Stimulated activated CD8-positive, alpha-beta memory T cell treated with anti-CD3 and anti-CD28 coated beads, Interleukin-7, amount 100 ng/mL, for 1 hour (primary cell): ENCODE measurements at places on chromosomes 11 and 22.

DNA sequence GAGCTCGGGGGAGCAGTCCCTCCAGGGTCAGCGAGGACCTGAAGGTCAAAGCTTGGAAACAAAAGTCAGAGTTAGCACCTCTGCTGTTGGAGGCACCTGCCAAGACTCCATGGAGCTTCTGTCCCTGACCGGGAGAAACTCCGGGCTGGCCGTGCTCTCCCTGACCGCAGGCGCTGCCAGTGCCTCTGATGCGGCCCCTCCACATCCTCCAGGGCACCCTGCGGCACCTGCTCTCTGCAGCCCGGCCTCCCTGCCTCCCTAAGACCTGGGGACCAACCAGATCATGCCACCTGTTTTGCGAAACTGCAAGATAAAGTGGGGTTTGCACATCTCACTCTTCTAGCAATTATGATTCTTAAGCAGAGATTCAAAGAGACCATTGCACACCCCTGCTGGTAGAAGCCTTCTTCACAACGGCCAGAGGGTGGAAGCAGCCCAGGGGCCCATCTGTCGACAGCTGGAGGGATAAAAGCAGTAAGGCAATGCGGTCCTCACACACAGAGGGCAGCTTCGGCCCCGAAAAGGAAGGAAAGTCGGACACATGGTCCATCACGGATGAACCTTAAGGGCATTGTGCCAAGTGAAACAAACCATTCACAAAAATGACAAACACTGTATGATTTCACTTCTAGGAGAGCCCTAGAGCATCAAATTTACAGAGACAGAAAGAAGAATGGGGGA, 477.1 kb downstream of the BRD1 start:
- no peak for DNase-seq

GRCh38 chr22:47386812-47387510, 624.5 kb downstream of the TBC1D22A start:
- DNase-seq, result no peak

DNA sequence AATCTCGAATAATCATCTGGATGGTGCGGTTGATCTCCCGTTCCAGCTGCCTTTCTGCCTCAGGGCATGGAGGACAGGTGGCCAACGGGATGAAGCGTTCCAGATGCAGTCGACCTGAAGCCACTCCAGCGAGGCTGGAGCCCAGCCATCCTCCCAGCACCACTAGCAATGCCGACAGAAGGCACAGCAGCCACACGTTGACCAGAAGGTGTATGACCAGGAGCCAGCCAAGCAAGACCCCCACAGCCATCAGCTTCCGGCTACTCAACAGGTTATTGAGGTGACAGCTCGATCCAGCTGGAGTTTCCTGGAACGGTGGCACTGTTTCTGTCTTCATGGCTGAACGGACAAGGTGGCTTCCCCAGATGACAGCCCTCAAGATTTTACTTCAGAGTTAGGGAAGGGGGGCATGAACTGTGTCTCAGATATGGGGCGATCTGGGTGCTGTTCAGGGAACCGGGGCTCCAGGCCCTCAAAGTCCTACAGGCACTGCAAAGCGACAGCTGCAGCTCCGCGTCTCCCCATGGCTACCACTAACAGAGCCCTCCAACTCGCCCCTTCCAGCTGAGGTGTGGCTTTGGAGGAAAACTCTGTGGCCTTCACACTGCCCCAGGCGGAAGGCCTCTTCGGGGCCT, 559 bp downstream of the SNX19 start:
- no peak for DNase-seq

- no peak for DNase-seq
Observed at GRCh38 chr11:64018310-64018709, 17.4 kb upstream of the FLRT1 start.

GRCh38 chr22:37340331-37341262, 58.3 kb downstream of the CYTH4 start:
- no peak for DNase-seq

GRCh38 chr11:126465573-126466188, 110.2 kb downstream of the ST3GAL4 start:
- no peak for DNase-seq

- DNase-seq, result no peak
Observed at GRCh38 chr11:34475656-34476055, 36.9 kb downstream of the CAT start.

DNA sequence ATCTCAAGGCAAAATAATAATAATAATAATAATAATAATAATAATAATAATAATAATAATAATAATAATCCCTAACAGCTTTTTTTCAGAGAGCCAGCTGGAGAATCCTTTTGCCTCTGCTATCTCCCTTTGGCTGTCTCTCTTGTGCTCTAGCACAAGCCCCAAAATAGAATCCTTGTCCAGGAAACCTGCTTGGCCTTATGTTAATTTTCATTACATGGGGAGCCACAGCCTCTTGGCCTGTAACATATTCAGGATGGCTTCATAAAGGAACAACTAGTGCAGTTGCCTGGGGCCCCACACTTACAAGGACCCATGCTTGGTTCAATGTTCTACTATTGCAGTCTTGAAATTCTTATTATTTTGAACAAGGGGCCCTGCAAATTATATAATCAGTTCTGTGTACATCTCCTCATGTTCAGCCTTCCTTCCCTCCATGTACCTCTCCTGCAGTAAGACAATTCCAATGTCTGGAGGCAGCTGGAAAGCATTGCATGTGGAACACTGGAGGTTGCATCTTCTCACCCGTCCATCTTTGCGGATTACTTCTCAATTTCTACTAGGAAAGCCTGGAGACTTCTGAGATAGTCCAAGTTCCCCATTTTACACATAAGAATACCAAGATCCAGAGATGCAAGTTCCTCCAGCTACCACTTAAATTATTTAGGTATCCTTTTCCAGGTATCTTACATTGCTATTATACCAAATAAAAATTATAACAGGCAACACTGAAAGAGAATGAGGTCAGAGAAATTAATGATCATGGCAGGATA, 37.8 kb upstream of the SORL1 start:
- no peak for DNase-seq

DNA sequence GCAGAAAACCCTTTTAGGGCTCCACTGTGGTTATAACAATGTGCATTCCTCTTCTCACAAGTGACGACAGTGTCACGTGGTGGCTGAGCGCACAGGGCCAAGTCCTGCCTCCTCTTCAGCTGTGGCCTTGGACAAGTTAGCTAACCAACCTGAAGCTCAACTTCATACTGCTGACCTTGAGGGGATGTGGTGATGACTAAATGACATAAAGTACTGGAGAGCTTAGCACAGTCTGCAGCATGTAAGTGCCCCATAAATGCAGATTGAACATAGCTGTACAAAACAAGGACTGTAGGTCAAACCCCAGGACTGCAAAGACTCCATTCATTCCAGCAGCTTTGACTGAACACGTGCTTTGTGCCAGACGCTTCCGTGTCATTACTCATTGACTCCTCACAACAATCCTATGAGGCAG, 20.1 kb upstream of the MRGPRX2 start:
- DNase-seq, result no peak

DNA sequence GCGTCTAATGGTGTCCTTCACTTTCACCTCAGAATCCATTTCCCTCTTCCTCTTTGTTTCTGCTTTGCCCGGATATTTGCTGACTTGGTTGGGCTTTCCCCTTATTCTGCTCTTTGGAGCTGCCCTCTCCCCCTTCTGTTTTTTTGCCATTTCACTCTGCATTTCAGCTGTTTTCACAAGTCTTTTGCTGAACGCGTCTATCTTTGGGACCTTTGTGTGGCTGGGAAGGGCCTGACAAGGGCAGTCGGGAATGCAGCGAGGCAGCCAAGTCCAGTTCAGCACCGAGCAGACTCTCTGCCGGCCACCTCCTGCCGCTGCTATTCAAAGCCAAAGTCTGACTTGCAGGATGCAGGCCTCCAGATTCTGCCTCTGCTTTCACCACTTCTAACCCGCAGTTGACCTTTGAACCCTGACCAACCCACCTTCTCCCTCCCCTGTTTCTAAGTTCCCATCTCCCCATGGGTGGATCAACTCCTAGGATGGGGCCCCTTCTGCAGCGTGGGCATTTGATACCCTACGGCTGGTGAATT, 38.2 kb downstream of the FEZ1 start:
- no peak for DNase-seq

- no peak for DNase-seq
Observed at GRCh38 chr11:69156235-69156639, 502 bp downstream of the SMIM38 start.

DNA sequence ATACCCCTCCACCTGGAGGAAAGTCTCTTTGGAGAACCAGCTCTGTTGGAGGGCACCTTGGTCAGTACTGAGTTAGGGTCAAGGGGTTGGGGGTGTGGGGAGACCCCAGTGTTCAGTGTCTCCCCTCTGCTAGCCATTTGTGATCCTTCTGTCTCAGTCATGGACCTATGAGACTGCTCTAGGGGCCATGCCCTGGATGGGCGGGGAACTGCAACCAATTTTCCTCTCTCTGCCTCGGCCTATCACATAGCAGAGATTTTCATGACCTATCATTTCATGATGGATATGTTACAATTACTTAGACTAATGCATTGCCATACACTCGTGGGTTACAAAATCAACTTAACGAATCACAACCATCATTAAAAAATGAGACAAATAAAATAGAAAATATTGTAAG, 7.4 kb downstream of the OTOG start:
- no peak for DNase-seq

GRCh38 chr11:46543564-46543963, 50.3 kb downstream of the AMBRA1 start:
- no peak for DNase-seq

DNA sequence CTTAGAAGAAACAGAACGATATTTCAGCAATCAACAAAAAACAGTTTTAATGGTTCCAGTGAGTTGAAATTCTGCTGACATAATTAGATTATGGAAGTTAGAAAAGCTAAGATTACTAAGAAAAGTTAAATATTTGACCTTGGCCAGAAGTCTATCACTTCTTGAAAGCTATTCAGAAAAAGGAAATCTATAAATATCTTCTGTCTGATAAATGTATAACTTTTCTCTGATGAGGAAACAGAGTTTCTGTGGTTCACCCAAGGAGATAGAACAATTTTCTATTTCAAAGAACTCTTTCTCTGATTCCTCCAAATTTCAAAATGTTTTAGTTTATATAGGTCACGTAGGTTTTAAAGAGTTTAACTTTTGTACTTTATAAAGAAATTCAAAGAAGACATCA, 438.4 kb upstream of the CHORDC1 start:
- no peak for DNase-seq

DNA sequence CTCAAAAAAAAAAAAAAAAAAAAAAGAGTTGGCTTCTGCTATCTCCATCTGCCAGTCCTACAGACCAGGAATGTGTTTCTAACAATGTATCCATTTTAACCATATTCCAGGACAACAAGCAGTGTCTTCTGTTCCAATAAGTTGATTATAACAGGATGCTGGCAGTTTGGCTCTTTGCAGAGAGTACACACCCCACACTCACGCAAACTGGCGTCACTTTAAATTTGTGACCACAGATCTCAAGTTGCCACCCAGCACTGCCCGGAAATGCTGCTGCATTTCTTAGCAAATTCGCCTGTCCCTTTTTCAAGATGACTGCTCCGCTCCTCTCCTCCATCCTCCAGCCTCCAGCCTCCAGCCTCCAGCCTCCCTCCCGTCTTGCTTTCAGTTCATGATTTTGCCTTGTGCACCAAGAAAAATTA, 44.3 kb downstream of the SCGB1A1 start:
- no peak for DNase-seq

- no peak for DNase-seq
Observed at GRCh38 chr22:41526226-41526829, 17.9 kb downstream of the POLR3H start.

GRCh38 chr11:110303414-110303826, 7.0 kb upstream of the RDX start:
- DNase-seq, result no peak

DNA sequence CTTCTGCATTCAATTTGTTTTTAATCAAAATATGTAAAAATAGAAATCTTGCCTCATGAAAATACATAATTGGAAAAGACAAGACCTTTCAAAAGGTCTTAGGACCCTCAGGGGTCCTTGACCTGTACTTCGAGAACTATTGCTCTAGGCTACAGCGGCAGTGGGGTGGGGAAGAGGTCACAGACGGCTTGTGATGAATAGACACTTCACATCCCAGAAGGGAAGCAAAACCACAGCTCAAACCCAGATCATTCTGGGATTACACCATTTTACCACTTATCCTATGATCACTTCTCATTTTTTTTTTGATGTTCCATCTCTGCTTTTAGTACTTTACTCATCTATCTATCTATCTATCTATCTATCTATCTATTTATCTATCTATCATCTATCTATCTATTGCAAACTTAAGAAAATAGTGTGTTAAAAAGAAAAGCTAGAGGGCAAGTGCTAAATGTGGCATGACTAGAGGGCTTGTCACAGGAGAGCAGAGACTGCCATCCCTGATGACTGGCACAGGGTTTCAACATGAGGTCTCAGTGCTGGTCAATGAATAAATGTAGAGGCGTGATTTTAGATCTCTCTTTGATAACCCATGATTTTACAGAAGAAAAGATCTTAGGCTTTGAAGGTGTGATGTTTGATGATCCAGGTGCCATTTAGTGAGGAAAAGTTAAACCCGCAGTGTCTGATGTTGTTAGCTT, 37.1 kb downstream of the RNF141 start:
- DNase-seq, result no peak

DNA sequence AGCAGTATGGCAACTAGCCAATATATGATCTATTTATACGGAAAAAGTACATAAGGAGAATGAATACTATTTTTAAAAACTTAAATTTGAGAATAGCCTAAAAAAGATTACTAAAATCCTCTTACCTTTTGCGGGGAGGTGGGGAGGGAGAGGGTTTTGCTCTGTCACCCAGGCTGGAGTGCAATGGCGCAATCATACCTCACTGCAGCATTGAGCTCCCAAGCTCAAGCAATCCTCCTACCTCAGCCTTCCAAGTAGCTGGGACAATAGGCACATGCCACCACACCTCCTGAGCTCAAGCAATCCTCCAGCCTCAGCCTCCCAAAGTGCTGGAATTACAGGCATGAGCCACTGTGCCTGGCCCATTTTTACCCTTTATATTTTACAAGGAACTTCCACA, 82.0 kb downstream of the TTC28 start:
- DNase-seq, result no peak

DNA sequence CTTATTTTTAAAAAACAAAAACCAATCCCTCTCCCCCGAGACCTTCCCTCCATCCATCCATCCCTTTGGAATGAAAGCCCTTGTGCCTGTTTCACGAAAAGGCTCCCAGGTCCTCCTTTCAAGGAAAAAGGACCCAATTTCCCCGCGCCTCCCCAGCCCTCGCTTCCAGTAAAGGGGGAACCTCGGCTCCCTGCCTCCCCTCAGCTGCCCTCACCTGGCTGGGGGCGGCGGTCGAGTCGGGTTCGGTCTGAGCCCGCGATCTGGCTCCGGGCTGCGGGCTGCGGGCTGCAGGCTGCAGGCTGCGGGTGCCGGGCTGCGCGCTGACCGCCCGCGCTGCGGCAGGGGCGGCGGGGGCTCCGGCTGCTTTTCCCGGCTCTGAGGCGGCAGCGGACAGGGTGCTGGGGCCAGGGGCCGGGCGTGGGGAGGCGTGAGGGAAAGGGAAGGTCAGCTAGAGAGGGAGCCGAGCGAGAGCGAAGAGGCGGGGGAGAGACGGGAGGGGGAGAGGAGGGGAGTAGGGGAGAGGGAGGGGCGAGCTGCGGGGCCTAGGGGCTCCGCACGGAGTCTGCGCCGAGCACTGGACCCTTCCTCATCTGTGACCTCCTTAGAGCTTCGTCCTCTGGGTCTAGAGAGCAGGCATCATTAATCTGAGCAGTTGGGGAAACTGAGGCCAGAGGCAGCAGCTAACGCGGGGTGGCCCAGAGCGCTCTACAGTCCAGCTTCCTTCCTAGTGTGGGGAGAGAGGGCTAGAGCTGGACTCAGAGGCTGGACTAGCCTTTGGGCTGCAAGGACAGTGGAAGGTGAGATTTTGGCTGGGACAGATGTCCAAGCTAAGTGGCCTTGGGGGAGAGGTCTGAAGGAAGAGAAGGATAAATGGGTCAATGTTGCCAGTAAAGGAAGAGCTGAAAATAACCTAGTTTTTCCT, at the start of gene C1QTNF4:
Gene C1QTNF4 (minus strand): TSS at position 478 of the 922 bp plus-strand sequence. CDS start 3,601 bp downstream, outside the sequence.
- DNase-seq, result no peak

- no peak for DNase-seq
Observed at GRCh38 chr11:23755769-23756168, 741.1 kb upstream of the LUZP2 start.
